C1 segment of cervical spinal cord (tissue), 14 donors: ENCODE measurements at places on chromosomes 11 and 22.

GRCh38 chr11:71238285-71238875, 14.0 kb downstream of the SHANK2 start:
- DNase-seq, result no peak

GRCh38 chr11:71165771-71166170, 86.6 kb downstream of the SHANK2 start:
- no peak for DNase-seq

GRCh38 chr22:17638182-17638431, 450 bp upstream of the BCL2L13 start:
- DNase-seq, result no peak

DNA sequence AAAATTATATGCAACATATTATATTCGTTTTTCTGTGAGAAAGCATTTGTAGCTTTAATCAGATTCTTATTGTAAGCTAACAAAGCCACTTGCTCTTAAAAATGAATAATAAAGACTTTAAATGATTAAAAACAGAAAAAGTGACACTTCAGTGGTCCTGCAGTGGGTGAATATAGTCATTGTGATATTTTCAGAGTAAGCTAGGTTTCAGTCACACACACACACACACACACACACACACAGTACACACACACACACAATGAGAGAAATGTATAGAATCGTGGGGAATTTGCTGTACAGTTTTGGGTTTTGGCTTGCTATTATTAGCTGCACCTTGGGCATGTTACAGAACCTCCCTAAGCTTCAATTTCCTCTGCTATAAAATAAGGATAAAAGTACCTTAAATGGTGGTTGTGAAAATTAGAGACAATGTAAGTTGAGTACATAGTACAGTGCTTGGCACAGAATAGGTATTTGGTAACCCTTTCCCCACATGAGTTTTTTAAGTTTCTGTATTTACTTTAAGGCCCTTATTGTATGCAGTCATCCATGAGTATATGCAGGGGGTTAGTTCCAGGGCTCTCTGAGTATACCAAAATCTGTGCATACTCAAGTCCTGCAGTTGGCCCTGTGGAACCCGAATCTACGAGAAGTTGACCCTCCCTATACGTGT, 39.8 kb downstream of the CSTPP1 start:
- DNase-seq, result no peak

GRCh38 chr11:115552151-115552772, 48.0 kb upstream of the CADM1 start:
- DNase-seq, result no peak

DNA sequence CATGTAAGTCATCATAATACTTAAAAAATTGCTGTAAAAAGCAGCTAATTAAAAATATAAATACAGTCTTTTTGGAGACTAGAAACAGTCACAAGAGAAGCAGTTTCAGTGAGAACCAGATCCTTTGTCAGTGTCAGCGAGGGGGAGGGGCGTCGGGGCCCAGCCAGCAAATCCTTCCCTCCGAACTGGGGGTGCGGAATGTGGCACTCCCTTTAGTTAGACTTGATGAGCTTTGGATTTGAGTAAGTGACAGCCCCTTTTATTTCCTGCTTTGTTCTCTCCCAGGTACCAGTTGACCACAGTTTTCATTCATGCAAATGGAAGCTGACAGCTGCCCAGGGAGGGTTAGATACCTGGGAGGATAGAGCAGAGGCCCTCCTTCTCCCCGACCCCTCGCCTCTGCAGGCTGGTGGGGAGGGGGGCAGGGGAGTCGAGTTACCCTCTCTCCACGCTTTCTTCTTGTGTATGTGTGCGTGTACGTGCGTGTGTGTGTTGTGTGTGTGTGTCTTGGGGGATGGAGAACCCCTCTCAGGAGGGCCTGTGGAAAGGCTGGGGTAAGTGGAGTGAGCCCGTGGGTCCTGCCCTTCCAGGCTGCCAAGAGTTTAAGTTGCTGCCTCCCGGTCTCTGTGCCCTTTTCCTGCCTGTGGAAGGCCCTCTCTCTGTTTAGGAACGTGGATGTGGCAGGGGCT, 38.3 kb downstream of the PTPRJ start:
- no peak for DNase-seq
